ENCODE measurements at places on chromosomes 5 and 9.

DNA sequence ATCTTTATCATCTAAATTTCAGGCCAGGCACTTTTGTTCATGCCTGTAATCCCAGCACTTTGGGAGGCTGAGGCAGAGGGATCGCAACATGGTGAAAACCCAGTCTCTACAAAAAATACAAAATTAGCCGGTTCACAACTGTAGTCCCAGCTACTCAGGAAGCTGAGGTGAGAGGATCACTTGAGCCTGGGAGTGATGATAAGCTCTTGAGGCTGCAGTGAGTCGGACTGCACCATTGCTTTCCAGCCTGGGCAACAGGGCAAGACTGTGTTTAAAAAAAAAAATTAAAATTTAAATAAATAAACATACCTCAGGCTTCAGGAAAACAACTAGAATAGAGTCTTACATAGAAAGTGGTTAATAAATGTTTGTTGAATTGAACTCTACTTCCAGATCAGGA is 147.4 kb downstream of the AGTPBP1 start:
- DNase-seq, result no peak

GRCh38 chr9:116437411-116438370 is 249.4 kb upstream of the TRIM32 start:
- no peak for DNase-seq

- no peak for DNase-seq
Measured at GRCh38 chr5:73564675-73565074, 764 bp downstream of the ANKRA2 start.

GRCh38 chr5:126100767-126101166 is 322.4 kb upstream of the GRAMD2B start:
- no peak for DNase-seq

- DNase-seq, result no peak
Measured at GRCh38 chr5:18375641-18376040, 741.4 kb downstream of the TAF11L14 start.

- DNase-seq, result no peak
Measured at GRCh38 chr5:73946278-73946677, 320.3 kb downstream of the ARHGEF28 start.

- DNase-seq, result no peak
Measured at GRCh38 chr5:353612-354580, 32.4 kb downstream of the AHRR start.

All from NCI-H774 (cell line).